ENCODE measurements at places on chromosomes 12 and 14.

DNA sequence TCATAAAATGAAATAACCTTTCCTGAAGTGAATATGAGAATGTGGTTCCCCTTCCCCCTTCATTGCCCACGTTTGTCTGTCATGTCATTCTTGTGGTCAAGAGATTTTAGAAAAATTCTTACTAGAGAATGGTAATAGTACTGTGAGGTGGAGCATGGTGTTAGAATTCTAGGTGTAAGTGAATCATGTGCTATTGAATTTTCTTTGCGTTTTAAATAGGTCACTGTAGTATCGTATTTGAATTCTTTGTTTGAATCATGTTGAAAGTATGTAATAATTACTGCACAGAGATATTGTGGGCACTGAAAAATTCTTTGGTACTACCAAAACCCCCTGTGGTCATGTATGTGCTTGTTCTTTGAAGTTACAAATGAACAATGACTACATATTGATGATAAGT, 49.9 kb downstream of the FUT8 start:
- DNase-seq = no peak

DNA sequence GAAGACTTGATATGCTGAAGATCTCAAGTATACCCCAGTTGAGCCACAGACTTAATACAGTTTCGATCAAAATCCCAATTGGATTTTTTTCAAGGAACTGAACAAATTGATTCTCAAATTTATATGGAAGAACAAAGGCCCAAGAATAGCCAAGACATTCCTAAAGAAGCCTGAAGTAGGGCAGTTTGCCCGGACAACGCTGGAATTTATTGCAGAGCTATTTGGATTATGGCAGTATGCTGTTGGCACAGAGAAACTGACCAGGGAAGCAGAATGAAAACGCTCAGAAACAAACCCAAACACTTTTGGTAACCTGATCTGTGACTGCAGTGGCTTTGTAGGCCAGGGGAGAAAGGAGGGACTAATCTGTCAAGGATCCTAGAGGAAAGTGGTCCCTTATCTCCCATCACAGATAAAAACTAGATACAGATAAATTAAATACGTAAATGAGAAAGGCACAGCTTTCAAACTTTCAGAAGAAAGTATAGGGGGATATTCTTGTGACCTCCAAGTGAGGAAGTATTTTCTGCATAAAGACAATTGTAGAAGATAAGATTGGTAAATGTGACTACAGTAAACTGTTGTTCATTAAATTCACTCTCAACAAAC, 35.9 kb upstream of the GSC start:
- no peak for DNase-seq

GRCh38 chr14:92353447-92353846, 30.5 kb downstream of the SLC24A4 start:
- no peak for DNase-seq

GRCh38 chr12:40681148-40681547, 11.1 kb upstream of the CNTN1 start:
- DNase-seq = no peak

DNA sequence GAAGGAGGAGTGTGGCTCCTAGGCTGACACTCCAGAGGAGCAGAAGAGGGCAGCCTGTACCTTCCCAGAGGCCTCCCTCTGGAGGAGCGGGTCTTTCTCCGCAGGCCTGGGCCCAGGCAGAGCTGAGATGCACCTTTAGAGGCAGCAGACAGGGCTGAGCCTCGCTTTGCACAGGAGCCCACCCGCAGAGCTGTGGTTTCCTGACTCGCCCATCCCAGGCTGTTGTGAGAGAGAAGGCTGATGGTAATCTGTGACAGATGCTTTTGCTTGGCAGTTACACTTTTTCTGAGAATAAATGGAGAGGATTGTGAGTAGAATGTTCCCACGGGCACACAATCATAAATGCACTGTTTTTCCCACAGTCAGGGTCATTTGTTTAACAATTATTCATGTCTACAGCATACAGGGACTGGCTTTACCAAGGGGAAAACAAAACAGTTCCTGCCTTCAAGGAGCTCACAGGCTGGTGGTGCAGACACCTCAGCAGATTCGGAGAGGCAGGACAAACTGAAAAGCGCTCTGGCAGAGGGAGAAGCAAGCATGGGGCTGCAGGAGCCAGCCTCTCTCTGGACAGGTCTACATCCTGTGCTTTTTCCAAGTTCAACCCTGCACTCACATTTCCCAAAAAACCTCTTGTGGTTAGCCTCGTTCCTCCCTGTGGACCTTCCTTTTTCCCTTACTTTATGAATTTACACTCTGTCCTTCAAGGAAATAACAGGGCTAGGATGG, 13.9 kb downstream of the EVL start:
- DNase-seq = no peak

GRCh38 chr14:44828023-44828422, 133.7 kb downstream of the KLHL28 start:
- no peak for DNase-seq

DNA sequence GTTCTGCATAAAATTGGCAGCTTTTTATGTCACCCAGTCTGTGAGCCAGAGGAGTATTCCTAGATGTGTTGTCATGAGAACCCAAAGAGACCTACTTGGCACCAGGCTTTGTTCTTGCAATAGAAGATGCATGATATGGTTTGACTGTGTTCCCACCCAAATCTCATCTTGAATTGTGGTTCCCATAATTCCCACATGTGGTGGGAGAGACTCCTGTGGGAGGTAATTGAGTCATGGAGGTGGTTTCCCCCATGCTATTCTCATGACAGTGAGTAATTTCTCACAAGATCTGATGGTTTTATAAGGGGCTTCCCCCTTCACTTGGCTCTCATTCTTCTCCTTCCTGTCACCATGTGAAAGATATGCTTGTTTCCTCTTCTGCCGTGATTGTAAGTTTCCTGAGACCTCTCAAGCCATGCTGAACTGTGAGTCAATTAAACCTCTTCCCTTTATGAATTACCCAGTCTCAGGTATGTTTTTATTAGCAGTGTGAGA, 572.0 kb upstream of the ATP2B1 start:
- DNase-seq = no peak

GRCh38 chr12:127077262-127078045, 1189.5 kb upstream of the TMEM132C start:
- DNase-seq = no peak

DNA sequence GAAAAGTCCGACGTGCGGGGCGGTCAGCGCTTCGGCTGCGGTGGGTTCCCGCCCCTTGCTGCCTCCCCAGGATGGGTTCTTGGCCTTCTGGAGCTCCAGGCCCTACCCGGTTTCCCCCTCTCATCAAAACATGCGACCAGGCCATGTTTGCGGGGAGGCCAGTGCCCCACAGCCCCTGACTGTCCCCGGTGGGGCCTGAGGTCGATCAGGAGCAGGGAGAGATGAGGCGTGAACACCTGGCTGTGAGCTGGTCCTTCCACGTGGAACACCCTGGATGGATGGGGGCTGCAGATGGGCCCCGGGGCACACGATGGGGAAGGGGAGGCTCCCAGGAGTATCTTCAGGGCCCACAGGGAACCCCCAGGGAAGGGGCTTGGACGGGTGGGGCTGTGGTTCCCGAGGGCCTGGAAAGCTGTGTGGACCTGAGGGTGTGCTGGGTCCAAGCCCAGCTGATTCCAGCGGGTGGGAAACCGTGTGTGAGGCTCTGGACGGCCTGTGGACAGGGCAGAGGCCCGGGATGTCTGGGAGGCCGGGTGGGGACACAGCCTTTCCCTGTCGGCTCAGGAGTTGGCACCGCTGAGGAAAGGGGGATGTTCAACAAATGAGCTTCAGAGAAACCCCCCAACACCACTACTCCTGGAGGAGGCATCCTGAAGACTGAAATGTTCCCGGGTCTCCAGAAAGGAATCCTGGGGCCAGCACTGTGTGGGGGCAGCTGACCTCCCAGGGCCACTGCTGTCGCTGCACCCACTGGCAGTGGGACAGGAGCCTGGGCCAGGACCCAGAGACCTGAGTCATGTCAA, 187.0 kb upstream of the C14orf180 start:
- DNase-seq = no peak

GRCh38 chr14:102586420-102587104, 5.9 kb upstream of the RCOR1 start:
- DNase-seq = no peak

- no peak for DNase-seq
Observed at GRCh38 chr12:116199160-116199706, 78.3 kb downstream of the MED13L start.

GRCh38 chr12:90978117-90978770, 23.3 kb upstream of the CCER1 start:
- no peak for DNase-seq

DNA sequence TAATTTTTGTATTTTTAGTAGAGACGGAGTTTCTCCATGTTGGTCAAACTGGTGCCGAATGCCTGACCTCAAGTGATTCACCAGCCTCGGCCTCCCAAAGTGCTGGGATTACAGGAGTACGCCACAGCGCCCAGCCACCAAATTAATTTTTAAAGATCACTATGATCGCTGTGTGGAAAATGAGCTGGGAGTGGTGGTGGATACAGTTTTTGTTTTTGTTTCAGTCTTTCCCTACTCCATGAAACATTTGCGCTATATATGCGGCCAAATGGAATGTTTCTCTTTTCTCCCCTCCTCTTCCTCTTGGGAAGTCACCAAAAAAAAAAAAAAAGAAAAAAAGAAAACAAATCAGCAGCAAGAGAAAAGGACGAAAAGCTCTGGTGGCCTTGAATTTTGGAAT, 20.8 kb upstream of the P2RX4 start:
- DNase-seq = no peak

DNA sequence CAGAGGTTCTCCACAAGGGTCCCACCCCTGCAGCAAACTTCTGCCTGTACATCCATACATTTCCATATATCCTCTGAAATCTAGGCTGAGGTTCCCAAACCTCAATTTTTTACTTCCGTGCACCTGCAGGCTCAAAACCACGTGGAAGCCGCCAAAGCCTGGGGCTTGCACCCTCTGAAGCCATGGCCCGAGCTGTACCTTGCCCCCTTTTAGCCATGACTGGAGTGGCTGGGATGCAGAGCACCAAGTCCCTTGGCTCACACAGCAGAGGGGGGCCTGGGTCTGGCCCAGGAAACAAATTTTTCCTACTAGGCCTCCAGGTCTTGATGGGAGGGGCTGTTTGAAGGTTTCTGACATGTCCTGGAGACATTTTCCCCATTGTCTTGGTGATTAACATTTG, 84.4 kb downstream of the FSCB start:
- DNase-seq = no peak

GRCh38 chr14:47389535-47389934, 285.9 kb downstream of the MDGA2 start:
- no peak for DNase-seq

DNA sequence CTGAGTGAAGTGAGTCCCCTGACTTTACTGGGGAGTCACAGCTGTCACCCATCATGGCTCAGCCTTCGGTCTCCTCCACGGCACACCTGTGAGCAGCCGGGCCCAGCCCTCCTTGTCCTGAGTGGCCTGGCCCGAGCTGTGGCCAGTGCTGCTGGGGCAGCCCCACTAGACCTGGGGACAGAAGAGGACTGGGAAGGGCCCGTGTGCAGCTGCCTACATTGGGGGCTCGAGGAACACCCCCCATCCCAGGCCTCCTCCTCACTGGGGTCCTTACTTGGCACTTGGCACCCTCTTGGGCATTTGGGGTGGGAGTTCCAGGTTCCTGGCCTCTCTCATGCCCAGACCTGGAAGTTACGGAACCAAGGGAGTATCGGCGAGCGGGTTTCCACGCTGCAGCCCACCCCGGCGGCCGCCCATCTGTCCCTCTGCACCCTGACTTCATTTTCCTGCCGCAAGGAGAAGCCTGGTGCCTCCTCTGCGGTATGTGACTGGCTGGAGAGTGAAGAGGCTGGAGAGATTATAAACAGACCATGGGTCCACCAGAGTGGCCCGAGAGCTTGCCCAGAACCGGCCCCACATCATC, 179.7 kb downstream of the KIF26A start:
- DNase-seq = no peak

DNA sequence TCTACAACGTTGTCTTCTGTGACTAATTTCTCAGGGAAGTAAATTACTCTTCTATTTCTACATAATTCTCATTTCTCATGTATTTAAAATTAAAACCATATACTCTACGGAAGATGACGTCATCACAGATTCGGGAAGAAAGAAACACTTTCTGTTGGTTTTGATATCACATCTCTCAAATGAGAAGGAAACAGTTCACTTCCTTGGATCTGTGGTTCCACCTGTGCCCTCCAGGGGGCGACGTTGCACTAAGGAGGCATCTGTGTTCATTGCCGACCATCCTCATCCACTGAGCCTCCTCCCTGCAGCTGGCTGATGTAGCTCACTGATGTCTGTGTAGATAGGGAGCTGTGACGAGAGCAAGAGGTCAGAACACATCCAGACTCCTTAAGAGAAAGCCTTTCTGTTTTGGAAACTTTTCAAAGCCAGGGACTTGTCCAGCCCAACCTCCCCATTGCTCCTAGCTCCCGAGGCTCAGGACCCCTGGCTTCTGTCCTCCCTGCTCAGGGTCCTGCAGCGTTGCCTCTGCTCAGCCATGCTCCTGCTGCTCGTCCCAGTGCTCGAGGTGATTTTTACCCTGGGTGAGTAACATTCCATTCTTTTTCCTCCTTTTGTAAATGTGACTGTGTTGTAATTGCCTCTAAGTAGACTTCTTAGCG, 172.7 kb upstream of the OR4E1 start:
- DNase-seq = peak; percentile 26

DNA sequence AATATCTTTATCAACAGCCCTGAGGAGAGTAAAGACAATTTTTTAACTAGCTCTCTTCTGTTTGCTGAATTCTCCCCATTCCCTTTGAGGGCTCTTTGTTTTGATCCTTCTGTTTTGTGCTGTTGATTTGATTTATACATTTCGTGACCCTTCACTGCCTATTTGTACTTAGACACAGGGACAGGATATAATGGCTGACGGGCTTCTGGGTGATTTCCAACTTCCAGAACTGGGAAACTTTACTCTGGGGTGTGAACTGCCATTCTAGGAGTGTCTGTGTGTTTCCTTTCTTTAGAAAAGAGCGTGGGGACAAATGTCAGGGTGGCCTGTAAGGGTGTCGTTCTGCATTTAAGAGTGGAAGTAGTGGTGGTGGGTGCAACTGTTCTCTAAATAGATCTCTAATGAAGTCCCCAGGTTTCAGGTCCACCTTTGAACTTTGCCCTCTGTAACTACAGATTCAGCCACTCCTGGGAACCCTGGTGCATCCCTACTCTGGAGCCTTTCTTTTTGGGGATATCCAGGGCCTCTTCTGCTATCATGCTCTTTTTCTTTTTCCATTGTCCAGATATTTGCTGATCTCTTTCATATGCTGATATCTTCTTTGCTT, 22.3 kb upstream of the SSPN start:
- DNase-seq = no peak

Measured in stimulated activated CD8-positive, alpha-beta memory T cell treated with anti-CD3 and anti-CD28 coated beads, Interleukin-4, amount 100 ng/mL, for 4 hours (primary cell).